ENCODE measurements at places on chromosomes 11 and 22. TPM values are rescaled to one million over a fixed set of nuclear protein-coding genes. Genes with fewer than 3 reads are reported as not detected.

Gene KCNA4
- total RNA-seq = 0.21 TPM

- H3K27me3 ChIP-seq = peaks cover 6% of the 10 kb centered on the region
- no peak overlapping the region for H3K27ac ChIP-seq
- DNase-seq = no peak
Measured at GRCh38 chr11:46249103-46249937, 28.1 kb upstream of the CREB3L1 start.

Gene DBX1
- not detected for total RNA-seq

DNA sequence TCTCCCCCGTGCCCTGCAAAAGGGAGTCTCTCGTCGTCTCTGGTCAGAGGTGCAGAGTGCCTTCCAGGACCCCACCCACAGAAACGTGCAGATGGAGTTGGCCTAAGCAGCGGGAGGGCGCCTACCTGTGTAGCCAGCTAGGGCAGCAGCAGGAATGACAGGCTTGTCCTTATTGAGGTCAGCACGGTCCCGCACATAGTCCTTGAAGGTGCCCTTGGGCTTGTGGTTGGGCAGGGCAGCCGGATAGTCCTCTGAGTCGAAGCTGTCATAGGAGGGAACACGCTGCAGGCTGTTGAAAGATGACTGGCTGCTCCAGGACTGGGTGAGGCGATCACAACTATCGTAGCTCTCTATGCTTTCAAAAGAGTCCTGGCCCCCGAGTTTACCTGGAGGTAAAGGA lies 107.3 kb downstream of the ETS1 start:
- H3K27ac ChIP-seq = no peak overlapping the region
- H3K36me3 ChIP-seq = peaks cover 80% of the 10 kb centered on the region
- H3K4me1 ChIP-seq = peaks cover 29% of the 10 kb centered on the region
- no peaks in the 10 kb centered on the region for H3K27me3 ChIP-seq
- no peak for DNase-seq

Gene PCNX3
- total RNA-seq = 76.1 TPM

- H3K4me1 ChIP-seq = no peaks in the 10 kb centered on the region
- H3K36me3 ChIP-seq = no peaks in the 10 kb centered on the region
- peaks cover 3% of the 10 kb centered on the region for H3K27me3 ChIP-seq
- H3K27ac ChIP-seq = no peak overlapping the region
Measured at GRCh38 chr22:43743131-43743530, 69.0 kb downstream of the EFCAB6 start.

DNA sequence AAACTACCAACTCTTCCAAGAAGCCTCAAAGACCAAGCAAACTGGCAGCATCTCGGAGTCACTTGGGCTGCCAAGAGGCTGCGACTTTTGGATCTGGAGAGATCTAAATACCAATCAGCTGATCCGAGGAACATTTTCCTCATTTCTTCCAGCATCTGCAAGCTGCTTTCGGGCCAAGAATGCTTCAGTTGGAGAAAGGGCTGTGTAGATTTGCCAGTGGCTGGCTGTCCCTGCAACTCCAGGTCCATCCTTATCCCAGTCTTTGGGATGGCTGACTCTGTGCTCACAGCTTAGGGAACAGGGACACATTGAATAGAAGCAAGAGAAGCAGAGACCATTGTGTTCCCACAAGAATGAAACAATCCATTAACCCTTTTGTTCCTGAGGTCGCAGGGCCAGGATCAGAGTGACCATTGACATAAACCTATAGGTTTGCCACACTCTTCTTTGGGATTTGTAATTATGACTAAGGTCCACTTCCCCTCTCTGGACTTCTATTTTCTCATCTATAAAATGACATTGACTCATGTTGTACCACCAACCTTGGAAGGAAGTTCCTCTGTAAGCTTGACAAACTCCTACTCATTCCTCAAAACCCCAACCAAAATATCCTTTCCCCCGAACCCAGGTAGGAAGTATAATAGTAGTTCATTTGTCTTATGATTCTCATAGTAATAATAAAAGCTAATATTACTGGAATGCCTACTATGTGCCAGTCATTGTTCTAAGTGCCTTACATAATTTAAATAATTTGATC lies 340.8 kb downstream of the MN1 start:
- no peak overlapping the region for H3K4me3 ChIP-seq
- H3K27me3 ChIP-seq = peaks cover 6% of the 10 kb centered on the region
- H3K4me1 ChIP-seq = peaks cover 13% of the 10 kb centered on the region
- DNase-seq = no peak

GRCh38 chr11:93288767-93289166 lies 41.8 kb upstream of the DEUP1 start:
- no peaks in the 10 kb centered on the region for H3K36me3 ChIP-seq
- no peak overlapping the region for H3K27ac ChIP-seq
- H3K4me3 ChIP-seq = no peak overlapping the region
- H3K27me3 ChIP-seq = no peaks in the 10 kb centered on the region

Gene PHLDB1
- 45.4 TPM for total RNA-seq

GRCh38 chr22:30371981-30372380 lies 15.2 kb downstream of the CCDC157 start:
- DNase-seq = no peak
- H3K27ac ChIP-seq = no peak overlapping the region
- H3K27me3 ChIP-seq = peaks cover 9% of the 10 kb centered on the region
- H3K4me1 ChIP-seq = peaks cover 16% of the 10 kb centered on the region
- H3K36me3 ChIP-seq = peaks cover 4% of the 10 kb centered on the region
- H3K4me3 ChIP-seq = no peak overlapping the region

Gene F2
- 4.4 TPM for total RNA-seq

DNA sequence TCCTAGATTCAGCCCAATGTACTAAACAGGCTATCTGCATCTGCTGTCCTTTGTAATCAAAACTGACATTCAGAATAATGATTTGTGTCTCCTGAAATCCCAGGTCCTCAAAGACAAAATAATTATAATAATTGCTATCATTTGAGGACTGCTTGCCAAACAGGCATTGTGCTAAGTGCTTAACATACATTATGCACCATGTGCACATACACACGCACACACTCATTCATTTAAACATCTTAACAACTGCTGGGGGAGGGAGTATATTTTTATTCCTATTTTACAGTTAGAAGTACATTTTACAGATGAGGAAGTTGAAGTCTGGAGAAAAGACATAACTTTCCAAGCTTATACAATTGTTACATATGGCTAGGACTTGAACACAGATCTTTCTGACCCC lies 308.0 kb upstream of the ZC3H12C start:
- H3K27ac ChIP-seq = no peak overlapping the region
- no peak overlapping the region for H3K4me3 ChIP-seq
- no peaks in the 10 kb centered on the region for H3K36me3 ChIP-seq
- DNase-seq = no peak
- no peaks in the 10 kb centered on the region for H3K4me1 ChIP-seq

GRCh38 chr11:80873310-80873999 lies 1432.6 kb upstream of the TENM4 start:
- H3K4me3 ChIP-seq = no peak overlapping the region
- no peaks in the 10 kb centered on the region for H3K4me1 ChIP-seq
- no peak overlapping the region for H3K27ac ChIP-seq
- DNase-seq = no peak

Gene FADS2
- total RNA-seq = 682 TPM

Gene DERL3
- total RNA-seq = 1.3 TPM

Gene APOA4
- not detected for total RNA-seq

- H3K27ac ChIP-seq = peak overlapping the region; percentile 93
- H3K4me3 ChIP-seq = peak overlapping the region; percentile 94
- no peaks in the 10 kb centered on the region for H3K36me3 ChIP-seq
- H3K27me3 ChIP-seq = peaks cover 5% of the 10 kb centered on the region
- DNase-seq = peak; percentile 36
Measured at GRCh38 chr22:28442711-28443525, 236.7 kb downstream of the TTC28 start.

- H3K36me3 ChIP-seq = no peaks in the 10 kb centered on the region
- no peak overlapping the region for H3K4me3 ChIP-seq
- H3K27me3 ChIP-seq = peaks cover 2% of the 10 kb centered on the region
- no peak for DNase-seq
- no peak overlapping the region for H3K27ac ChIP-seq
Measured at GRCh38 chr11:115523727-115524399, 19.6 kb upstream of the CADM1 start.

All from endothelial cell (in vitro differentiated cells).